ENCODE measurements at places on chromosomes 13 and 19.

DNA sequence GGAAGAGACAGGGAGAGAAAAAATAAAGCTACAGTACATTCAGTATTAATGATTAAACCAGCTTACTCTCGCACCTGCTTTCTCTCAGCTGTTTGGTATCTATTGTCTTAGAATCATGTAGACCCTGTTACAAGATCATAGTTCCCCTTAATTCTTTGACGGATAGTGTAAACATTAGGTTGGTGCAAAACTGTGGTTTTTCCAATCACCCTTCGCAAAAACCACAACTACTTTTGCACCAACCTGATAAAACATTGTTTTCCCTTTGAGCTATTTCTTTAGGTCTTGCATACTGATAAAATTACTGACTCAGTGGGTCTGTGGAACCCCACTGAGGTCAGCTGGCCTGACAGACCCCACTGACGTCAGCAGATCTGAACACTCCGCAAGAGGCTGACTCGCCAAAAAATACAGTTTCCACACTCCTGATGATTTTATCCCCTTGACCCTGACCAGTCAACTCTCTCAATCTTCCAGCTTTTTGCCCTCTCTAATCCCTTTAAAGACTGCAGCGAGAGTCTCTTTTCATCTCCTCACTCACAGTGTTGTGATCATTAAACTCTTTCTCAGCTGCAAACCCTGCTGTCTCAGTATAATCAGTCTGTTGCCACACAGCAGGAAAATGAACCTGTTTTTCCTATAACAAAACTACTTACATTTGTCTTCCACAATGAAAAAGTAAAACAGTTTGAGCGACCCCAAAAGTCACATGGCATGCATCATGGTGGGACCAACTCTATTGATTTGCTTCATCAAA lies 123.9 kb downstream of the SLITRK6 start:
- DNase-seq: no peak

GRCh38 chr13:39415008-39415802 lies 187.8 kb downstream of the LHFPL6 start:
- no peak for DNase-seq

- no peak for DNase-seq
Observed at GRCh38 chr13:39038569-39039030, 344 bp downstream of the NHLRC3 start.

GRCh38 chr19:48999481-49000325 lies 6.0 kb downstream of the RUVBL2 start:
- no peak for DNase-seq

GRCh38 chr19:18967358-18968146 lies 26.5 kb upstream of the HOMER3 start:
- no peak for DNase-seq

DNA sequence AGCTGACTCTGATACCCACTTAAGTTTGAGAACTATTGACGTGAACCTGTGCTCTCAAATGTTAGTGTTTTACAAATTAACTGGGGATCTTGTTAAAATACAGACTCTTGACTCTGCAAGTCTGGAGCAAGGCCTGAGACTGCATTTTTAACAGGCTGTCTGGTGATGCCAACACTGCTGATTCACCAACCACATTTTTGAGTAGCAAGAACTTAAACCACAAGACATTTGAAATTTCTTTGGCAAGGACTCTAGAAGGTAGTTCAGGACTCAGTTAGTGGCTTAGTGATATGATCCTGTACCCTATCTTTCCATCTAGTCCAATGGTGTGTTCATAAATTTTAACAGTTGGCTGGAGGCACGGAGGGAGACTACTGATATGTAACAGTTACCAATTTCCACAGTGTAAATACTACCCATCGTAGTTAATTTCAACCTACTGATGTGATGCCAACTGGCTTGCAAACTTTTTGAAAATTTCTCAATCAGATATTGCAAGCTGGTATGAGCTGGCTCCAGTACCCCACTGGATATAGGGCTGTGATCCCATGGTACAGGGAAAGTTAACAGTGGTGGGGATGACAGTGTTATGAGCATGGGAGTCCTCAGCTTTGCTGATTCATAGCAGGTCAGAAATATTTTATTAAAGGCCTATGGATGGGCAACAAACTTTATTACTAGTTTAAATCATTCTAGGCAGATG lies 255.1 kb downstream of the TBC1D4 start:
- no peak for DNase-seq

DNA sequence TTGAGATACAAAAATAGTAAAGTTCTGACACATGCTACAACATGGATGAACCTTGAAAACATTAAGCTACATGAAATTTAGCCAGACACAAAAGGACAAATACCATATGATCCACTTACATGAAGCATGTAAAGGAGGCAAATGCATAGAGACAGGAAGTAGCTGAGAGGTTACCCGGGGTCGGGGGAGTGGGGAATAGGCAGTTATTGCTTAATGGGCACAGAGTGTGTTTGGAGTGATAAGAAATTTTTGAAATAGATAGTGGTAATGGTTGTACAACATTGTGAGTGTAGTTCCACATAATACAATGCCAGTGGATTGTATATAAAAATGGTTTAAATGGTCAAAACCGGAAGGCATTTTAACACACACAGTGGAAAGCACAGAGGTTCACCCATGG lies 4.3 kb downstream of the N4BP2L1 start:
- DNase-seq: no peak

DNA sequence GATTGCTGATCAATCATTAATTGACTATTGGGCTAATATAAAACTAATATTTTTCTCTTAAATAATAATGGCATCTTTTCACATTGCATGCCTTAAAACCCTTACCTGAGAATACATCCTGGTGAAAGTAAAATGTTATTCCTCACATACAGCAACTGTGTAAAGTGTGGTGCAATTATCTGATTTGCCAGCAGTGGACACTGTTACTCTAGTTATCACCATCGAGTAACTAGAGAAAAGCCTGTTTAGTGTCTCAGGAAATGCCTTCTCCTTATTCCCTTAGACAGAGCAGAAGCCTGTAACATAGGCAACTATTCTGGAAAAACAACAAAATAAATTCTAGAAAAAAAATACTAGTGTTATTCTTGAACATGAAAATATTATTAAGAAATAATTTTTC lies 459.8 kb downstream of the FGF14 start:
- DNase-seq: no peak

DNA sequence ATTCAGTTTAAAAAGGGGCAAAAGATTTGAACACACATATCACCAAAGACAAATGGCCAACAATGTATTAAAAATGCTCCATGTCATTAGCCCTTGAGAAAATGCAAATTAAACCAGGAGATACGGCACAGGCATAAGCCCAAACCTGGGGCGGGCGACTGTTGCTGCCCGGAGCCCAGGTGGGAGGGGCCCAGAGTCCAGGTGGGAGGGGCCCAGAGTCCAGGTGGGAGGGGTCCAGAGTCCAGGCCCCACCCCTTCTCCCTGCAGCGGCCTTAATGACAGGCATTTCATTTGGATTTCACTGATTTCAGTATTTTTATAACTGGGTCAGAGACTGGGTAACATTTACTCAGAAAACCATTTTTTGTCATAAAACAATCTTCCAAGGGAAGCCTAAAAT lies 78.2 kb downstream of the RASA3 start:
- no peak for DNase-seq

DNA sequence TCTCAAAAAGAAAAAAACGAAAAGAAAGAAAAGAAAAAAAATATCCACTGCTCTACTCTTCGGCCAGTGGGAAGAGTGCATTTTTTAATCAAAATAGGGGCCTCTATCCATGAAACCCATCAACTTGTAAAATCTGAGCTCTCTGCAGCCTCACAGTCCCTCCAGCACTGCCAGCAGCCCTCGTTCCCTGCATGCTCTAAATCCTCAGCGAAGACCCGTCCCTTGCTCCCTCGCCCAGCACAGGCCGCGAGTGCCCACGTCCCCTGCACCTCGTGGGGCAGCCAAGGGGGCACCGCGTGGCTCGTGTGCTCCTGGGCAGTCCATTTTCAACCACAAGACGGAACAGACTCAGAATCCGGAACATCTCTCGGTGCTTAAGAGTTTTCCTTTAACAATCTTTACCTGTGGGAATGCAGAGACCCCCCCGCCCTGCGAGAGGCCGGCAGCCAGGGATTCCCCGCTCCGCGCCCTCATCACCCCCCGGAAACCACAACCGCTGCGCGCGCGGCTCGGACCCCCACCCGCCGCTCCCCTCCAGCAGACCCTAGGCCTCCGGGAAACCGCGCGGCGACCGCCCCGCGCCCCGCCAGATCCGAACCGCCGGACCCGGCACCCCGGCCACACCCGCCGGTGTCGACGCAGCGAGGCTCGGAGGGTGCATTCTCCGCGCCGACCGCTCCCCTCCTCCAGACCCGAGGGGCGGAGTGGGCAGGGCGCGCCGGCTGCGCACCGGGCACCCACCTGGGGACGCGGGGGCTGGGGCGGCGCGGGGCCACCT lies 638 bp downstream of the ANKRD27 start:
- no peak for DNase-seq

GRCh38 chr19:13834244-13835069 lies 39.2 kb downstream of the ZSWIM4 start:
- no peak for DNase-seq

GRCh38 chr19:43553656-43554055 lies 20.7 kb downstream of the ZNF575 start:
- DNase-seq: no peak

DNA sequence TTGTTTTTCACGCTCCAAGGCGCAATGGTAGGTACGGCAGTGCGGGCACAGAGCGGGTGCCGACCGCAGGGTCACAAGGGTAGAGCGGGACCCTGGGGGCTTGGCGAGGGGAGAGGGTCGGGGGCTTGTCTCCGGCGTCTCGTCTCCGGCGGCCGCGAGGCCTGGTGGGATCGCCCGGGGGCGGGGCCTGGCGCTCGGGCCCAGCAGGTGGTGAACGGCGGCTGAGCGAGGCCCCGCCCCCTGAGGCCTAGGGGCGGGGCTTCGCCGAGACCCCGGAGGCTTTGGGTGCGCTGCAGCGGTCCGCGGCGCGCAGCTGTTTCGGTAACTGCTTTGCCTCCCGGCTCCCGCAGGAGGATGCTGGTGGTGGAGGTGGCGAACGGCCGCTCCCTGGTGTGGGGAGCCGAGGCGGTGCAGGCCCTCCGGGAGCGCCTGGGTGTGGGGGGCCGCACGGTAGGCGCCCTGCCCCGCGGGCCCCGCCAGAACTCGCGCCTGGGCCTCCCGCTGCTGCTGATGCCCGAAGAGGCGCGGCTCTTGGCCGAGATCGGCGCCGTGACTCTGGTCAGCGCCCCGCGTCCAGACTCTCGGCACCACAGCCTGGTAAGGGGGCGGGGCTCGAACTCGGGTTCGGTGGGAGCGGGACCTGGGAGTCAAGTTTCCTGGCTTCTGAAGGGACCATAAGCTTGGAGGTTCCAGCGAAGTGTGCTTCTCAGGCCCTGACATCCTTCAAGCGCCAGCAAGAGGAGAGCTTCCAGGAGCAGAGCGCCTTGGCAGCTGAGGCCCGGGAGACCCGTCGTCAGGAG lies at the start of gene TSEN34:
Gene TSEN34 (plus strand): TSS at position 298 of the 800 bp plus-strand sequence. CDS start 57 bp downstream, at position 355.
- peak; percentile 76 for DNase-seq

- DNase-seq: peak; percentile 18
Observed at GRCh38 chr13:28324181-28324789, 170.6 kb downstream of the FLT1 start.

DNA sequence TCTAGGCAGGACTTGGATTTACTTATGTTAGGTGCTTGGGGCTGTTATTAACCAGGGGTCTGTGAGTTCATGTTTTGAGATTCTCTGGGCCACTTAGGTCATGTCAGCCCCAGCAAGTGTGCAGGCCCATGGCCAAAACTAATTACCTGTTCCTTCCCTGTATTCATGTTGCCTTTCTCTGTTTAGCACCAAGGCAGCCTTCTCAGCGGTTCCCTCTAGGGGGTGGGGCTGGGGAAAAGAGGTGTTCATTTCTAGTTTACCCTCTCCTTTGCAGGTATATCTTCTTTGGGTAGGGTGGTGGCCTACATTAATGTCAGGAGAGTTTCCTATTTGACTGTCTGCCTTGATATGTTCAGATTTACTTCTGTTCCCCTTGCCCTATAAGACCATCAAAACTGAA lies 61.7 kb downstream of the PDS5B start:
- no peak for DNase-seq

All from hippocampal formation (tissue), 2 donors.